Activated T-cell treated with anti-CD3 and anti-CD28 coated beads, Interleukin-2, amount 50 U/mL, for 4 hours (primary cell): ENCODE measurements at places on chromosomes 1 and 21.

DNA sequence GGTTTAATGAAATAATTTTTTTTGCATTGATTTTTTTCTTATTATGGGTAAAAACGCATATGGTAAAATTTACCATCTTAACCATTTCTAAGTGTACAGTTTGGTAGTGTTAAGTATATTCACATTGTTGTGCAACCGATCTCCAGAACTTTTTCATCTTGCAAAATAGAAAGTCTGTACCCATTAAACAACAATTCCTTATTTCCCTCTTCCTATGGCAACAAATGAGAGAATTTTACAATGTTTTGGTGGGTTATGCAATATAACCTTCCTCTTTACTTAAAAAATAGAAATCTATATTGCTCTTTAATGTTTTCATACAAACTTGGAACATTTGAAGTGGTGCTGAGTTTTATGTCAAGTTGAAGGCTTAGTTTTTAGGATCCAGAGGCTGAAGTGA lies 26.6 kb downstream of the MAP3K7CL start:
- no peak for DNase-seq

DNA sequence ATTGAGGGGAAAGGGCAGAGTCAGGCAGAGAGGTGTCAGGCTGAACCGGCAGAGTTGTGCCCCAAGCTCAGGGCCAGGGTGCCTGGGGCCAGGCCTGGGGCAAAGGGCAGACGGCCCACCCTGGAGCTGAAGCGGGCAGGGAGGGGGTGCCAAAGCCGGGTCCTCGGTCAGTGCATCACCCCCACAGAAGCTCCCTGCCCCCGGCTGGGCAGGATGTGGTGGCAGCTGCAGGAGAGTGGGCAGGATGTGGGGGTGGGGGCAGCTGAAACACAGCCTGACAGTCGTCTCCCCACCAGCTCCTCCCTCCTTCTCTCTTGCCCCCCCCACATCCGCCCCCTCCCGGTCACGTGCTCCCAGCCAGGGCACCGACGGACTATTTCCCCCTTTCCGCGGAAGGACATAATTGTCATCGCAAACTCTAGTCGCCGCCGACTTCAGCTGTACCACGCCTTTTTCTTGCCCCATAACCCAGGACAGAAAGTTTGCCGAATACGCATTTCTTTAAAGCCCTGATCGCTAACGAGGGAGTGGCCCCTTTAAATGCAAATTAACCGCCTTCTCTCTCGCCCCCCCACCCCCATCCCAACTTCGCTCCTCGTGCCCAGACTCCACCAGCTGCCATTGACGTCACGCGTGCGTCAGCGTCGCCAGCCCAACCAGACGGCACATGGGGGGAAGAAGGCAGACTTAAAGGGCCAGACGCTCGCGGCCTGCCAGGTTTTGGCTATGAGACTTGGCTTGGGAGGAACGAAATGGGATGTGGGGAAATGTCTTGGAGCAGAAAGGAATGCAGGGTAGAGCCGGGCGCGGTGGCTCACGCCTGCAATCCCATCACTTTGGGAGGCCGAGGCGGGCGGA lies 4.5 kb upstream of the MEF2D start:
- peak; percentile 99 for DNase-seq

DNA sequence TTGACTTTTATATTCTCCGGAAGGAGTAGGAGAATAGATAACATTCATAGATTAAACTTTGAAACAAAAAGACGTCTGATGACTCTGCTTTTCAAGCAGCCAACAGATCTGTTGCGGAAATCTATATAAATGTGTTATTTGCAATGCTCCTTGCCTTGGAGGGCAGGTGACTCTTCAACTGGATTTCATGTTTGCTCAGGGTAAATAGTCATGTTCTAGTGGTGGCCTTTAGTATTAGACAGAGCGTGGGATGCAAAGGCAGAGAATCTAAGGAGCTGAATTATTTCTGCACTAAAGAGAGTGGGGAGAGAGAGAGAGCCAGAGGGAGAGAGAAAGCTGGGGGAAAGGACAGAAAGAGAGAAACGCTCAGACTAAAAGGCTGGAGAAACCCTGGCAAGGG lies 454.3 kb downstream of the AJAP1 start:
- DNase-seq = no peak

DNA sequence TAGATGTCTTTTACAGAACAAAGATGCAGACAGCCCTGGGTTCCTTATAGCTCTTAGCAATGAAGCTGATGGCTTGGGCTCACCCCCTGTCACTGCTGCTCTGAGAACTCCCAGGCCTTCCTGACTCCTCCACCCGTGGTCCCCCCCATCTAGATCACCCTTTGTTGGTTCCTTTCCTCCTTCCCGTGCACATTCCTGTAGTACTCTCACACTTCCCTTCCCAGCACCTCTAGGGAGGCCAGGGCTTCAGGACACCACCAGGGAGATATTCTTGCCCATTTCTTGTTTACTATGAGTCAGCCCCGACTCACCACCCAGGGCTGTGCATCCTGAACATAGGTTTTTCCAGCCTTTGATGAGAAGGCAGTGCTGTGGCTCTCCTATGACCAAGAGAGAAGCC lies 14.4 kb upstream of the NOS1AP start:
- DNase-seq = no peak

DNA sequence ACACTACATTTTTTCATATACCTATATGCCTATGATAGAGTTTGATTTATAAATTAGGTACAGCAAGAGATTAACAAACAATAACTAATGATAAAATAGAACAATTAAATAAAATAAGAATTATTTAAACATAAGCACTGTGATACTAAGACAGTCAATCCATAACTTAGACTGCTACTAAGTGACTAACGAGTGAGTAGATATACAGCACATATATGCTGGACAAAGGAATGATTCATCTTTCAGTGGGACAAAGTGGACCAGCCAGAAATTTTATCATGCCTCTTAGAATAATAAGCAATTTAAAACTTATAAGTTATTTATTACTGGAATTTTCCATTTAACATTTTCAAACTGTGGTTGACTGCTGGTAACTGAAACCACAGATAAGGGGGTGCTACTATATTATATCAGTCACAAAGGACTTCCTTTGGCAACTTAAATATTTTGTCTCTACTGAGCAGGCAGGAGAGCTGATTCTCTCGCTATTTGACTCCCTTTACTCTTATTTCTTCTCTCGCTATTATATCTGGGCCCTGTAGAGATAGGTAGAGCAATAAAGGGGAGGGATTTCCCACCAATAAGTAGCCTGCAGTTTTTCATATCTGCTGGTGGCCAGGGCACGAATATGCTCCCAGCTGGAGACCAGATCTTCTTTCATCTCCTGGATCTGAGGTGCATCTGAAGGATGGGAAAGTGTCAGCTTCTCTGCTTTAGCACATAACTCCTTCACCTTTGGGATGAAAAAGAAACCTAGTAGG lies 10.8 kb downstream of the SPTA1 start:
- no peak for DNase-seq

GRCh38 chr1:178335426-178335825 lies 161.3 kb downstream of the CLEC20A start:
- no peak for DNase-seq

- DNase-seq = no peak
Observed at GRCh38 chr1:43651188-43651587, 1.2 kb downstream of the KDM4A start.

DNA sequence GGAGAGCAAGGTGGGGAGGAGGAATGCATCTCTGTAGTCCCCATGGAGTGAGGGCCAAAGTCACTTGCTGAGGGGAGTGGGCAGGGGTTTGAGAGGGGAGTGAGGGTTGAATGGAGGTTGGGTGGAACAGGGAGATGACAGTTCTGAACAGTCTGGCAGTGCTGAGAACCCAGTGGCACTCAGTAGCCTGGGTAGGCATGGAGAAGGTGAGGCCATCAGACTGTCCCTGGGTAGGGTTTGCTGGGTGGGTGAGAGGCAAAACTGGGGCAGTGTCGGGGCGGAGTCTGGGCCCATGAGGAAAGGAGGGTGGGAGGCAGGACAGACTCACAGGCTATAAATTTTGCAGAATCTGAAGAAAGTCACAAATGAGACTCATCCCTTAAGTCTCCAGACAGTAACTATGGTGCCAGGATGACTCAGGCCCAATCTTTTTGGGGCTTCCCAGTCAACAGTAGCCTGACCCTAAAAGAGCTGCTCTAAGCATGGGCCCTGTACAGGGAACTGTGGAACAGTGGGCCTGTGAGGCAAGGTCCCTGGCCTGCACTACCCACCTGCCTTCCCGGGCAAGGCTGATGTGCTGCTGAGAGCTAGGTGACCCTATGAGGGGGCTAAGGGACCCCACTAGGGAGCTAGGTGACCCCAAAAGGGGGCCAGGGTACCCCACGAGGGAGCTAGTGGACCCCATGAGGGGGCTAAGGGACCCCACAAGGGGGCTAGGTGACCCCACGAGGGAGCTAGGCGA lies 51.0 kb upstream of the DMRTB1 start:
- DNase-seq = no peak

GRCh38 chr1:119298687-119299303 lies 69.8 kb upstream of the HAO2 start:
- no peak for DNase-seq

GRCh38 chr1:150017206-150017750 lies 6.8 kb upstream of the OTUD7B start:
- no peak for DNase-seq

DNA sequence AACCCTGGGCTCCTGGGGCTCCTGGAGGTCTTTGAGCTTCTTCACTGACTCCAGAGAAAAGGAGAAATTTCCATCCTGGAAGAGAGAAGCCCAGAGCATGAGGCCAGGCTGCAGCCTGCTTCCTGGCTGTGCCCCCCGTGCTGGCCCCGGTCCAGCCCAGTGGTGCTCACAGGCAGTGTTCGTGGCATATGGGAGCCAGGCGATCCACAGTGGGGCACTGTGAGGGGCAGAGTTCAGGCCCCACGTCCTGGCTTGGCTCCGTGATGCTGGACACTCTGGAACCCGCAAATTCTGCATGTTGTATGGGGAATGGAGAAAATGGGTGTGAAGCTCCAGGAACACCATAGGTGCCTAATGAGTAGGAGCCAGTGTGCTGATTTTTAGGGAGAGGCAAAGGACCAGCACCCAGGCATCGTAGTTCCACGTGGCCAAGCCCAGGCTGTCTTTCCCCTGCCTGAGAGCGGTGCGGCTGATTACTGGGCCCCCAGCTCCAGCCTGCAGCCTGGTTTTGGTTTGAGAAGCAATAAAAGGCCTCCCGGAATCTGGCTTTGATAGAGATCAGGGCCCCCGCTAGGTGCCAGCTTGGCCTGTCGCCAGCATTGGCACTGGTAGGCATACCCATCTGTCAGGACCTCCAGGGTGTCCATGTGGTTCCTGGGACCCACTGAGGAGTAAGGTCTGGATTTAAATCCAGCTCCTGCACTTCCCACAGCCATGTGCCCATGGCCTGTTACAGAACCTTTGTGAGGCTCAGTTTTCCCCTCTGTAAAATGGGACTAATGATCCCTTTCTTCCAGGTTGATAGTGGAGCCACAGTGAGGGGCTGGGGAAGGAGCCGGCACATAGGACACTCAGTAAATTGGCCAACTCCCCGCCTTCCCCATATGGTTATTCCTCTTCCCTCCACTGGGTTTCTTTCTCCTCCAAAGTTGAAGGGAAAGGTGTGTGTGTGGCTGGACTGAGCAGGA lies 725 bp downstream of the GUCA2A start:
- no peak for DNase-seq

- no peak for DNase-seq
Observed at GRCh38 chr1:229479660-229480399, 28.3 kb downstream of the NUP133 start.

DNA sequence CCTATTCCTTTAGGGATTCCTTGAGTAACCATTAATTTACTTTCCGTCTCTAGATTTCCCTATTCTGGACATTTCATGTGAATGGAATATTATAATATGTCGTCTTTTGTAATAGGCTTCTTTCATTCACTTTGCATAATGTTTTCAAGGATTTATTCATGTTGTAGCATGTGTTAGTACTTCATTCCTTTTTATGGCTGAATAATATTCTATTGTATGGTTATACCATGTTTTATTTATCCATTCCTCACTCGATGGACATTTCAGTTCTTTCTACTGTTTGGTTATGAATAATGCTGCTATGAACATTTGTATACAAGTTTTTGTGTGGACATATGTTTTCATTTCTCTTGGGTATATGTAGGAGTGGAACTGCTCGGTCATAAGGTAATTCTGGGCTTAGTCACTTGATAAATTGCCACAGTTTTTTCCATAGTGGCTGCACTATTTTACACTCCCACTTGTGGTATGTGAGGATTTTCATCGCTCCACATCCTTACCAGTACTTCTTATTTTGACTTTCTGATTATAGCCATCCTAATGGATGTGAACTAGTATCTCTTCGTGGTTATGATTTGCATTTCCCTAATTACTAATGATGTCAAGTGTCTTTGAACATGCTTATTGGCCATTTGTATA lies 17.7 kb downstream of the PPP2R5A start:
- no peak for DNase-seq

DNA sequence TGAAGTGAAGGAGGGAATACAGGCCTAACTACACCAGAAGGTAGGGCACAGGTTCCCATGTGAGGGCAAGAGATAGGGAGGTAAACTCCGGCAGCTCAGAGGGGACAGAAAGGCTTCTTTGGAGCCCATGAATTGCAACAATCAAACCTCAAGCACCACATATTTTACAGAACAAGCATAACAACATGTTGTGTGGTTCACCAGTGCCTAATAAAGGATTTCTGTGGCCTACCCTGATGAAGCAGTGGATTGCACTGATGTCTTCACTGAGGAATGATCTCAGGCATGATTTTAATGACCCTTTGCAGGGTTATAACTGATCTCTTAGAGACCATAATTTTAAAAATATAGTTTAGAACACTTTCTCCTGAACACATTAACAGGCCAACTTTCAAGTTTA lies 77.4 kb downstream of the RUNX1 start:
- DNase-seq = no peak

GRCh38 chr1:169483500-169483966 lies 2.2 kb downstream of the SLC19A2 start:
- DNase-seq = no peak

DNA sequence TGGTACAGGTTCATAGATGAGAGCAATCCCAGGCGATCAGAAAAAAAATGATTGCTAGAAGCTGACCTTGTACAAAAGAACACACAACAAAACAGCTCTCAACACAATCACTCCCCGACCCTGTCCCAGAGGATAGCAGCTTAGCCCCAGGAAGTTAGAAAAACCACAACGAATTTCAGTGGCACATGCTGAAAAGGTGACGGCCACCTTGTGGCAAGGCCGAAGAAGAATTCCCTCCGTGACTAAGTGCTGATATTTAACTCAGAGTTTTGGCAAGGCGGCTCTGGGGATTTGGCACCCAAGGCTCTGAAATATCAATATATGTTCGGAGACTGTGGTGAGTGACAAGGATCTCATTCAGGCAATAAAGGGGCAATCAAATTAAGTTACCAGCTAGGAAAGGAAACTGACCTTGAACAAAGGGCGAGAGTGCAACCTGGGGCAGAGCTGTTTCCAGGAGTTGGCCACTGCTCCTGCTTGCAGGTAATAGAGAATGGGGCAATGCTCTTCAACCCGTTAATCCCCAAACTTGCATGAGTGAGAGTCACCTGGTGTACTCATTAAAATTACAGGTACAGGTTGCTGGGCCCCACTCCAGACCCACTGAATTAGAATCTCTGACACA lies 96.2 kb downstream of the BEND5 start:
- DNase-seq = no peak

- DNase-seq = no peak
Observed at GRCh38 chr1:47207803-47208373, 18.1 kb upstream of the PDZK1IP1 start.
